Smooth muscle cell of the brain vasculature (primary cell): ENCODE measurements at places on chromosomes 11 and 22.

DNA sequence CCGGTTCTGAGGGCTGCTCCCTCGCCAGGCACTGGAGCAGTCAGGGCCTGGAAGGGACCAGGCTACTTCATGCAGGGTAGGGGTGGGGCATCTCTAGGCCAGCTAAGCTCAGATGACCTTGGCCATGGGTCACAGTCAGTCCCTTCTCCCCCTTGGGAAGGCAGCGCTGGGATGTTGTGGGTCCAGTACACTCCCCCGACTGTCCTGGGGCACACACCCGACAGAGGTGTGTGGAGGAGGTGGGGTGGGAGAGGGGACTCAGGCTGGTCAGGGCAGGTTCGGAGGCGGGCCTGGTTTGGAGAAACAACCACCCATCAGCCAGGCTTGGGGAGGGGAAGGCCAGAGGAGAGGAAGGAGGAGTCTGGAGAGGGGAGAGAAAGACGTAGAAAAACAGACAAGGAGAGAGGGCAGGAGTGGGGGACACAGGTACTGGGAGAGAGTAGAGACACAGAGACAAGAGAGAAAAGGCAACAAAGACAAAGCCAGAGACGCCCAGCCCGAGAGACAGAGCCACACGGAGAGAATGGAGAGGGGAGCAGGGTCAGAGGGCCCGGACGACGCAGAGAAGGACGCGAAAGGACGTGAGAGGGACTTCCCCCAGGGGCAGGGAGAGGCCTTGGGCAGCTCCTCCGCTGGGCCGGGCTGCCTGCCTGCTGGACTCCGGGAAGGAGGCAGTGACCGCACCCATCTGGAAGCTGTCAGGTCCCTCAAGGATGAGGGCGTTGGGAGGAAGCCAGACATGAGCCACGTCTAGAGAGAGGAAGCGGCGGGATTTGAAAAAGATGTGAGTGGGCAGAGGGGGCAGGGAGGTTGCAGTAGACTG is 30.6 kb upstream of the TSKU start:
- no peak for DNase-seq

- no peak for DNase-seq
Measured at GRCh38 chr11:133343951-133344350, 188.3 kb downstream of the OPCML start.

DNA sequence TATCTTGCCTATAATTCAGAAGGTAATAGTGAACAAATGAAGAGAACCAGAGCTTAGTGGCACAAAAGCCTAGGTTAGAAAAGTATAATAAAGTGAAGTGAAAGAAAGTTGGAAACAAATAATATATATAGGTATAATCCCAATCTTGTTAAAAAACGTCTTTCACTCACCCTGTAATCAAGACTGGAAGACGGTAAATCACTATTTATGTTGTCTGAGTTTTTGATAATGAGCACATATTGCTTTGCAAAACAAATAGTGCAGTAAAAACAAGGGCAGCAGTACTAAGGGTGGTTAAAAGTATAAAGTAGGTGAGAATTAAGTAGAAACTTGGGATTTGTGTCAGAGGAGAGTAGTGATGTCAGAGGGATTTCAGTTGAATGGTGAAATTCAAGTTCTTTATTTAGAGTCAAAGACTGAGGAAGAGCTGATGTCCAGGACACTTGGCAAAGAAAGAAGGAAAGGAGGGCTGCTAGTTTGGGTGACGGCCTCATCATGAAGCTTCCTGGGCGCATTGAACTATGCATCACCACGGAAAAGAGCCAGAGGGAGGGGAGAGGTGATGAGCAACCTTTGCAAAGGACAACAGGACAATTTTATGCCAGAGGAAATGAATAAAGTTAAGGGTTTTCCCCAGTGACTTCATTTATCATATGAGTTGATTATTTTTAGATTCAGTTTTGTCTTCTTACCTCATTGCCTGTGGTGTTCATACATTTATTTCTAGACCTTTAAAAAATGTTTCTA is 11.4 kb downstream of the NCAM1 start:
- no peak for DNase-seq

- no peak for DNase-seq
Measured at GRCh38 chr11:75174781-75175370, 24.0 kb downstream of the SLCO2B1 start.

DNA sequence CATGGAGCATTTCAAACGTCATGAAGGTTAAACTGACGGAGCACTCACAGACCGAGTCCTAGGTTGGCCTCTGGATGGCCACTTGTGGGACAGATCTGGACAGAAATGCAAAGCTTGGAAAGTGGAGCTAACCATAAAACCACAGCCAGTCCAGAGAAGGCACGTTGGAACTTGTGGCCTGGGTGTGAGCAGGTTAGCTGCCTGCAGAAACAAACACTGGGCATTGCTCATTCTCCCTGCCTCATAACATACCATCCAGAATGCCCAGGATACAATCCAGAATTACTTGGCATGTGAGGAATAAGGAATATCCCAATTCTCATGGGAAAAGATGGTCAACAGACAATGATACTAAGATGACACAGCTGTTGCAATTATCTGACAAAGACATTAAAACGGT is 1005.0 kb downstream of the TBC1D22A start:
- DNase-seq: no peak

DNA sequence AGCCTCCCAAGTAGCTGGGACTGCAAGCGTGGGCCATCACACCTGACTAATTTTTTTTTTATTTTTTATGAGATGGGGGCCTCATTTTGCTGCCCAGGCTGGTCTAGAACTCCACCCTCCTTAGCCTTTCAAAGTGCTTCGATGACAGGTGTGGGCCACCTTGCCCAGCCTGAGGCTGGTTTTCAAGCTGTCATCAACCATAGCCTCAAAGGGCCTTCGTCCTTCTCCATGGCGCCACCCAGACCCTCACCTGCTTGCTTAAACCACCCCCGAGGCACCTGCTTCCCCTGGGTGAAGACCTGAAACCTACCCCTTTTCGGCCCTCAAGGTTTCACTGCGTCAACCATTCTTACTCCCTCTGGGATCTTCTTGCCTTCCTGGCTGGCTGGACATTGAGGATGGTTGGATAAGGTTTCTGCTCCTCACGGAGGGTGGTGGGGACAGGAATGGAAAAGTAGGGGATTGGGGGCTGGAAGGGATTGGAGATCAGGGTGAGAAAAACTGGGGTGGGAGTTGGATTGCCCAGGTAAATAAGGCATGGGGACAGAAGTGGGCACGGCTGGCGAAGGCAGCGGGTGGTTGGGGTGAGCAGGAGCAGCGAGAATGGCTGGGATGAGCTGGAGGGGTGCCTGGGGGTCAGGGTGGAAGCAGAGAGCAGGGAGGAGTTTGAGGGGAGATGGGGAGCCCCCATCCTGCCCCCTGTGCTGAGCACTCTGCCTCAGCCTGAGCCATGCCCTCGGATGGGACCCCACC is 2.8 kb upstream of the ACR start:
- DNase-seq: no peak

GRCh38 chr11:125314276-125315078 is 149.9 kb downstream of the PKNOX2 start:
- DNase-seq: no peak

GRCh38 chr11:16211407-16211806 is 144.9 kb downstream of the SOX6 start:
- DNase-seq: no peak

DNA sequence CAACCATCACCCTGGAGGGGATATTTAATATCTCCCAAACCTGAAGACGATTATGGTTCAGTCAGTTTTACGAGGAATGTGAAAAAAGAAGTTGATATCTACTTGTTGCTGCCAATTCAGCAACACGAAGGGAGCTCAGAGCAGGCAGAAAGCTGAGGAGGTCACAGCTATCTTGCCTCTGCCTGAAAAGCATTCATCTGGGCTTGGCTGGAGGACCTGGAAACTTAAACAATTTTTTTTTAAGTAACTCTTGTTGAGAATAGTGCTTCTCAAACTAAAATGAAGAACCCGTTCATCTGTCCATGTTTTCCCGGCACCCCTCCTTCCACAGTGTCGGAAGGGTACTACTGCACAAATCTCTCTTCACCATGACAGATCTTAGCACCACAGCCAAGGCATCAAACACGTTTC is 98.9 kb downstream of the MICAL3 start:
- no peak for DNase-seq

GRCh38 chr11:7418061-7418460 is 67.2 kb upstream of the OLFML1 start:
- no peak for DNase-seq

DNA sequence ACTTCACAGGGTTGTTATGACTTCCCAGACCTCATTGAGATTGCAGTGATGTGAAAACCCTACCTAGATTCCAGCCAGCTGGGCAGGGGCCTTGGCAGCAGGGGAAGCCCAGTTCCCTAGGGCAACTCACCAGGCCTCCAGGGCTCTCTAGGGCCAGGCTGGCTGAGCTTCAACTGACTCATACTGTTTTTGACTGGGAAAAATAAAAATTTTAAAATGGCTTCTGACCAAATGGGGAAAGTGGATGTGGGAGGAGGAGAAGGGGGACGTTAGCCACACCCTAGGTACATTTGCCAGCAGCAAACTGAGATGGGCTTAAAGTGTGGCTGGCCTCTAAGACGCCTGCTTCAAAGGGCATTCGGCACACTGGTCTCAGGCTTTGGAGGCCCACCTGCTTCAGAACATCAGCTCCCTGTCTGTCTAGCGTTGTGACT is 39.0 kb downstream of the BMAL1 start:
- no peak for DNase-seq

DNA sequence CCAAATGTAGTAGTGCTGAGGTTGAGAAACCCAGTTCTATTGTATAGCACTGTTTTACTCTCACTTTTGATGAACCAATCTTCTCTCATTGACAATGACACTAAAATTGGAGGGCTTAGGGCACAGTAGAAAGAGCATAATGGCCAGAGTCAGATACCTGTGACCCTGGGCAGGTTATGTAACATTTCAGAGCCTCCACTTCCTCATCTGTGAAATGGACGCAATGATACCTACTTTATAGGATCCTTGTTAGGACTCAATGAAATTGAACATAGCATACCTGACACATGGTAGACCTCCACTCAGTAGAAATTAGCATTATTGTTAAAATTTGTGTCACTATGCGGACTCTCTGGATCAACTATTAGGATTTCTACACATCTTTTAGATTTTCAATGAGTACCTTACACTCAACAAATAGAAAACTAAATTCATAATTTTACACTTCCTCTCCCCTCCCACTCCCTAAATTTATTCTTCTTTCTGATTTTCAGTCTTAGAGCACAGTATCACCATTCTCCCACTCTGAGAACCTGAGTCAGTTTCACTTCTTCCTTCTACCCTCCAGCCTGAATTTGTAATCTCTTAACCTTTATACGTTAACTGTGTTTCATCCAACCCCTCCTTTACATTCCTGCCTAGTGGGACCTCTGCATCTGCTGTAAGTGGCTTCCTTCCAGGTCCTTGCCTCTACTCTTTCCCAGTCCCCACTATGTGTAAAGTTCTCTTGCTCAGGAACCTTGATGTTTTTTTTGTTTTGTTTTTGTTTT is 78.3 kb downstream of the MICAL2 start:
- no peak for DNase-seq

- DNase-seq: no peak
Measured at GRCh38 chr11:61482513-61482912, 26.0 kb upstream of the LRRC10B start.

- DNase-seq: peak; percentile 87
Measured at GRCh38 chr11:2825889-2826678, 59.5 kb downstream of the CDKN1C start.

DNA sequence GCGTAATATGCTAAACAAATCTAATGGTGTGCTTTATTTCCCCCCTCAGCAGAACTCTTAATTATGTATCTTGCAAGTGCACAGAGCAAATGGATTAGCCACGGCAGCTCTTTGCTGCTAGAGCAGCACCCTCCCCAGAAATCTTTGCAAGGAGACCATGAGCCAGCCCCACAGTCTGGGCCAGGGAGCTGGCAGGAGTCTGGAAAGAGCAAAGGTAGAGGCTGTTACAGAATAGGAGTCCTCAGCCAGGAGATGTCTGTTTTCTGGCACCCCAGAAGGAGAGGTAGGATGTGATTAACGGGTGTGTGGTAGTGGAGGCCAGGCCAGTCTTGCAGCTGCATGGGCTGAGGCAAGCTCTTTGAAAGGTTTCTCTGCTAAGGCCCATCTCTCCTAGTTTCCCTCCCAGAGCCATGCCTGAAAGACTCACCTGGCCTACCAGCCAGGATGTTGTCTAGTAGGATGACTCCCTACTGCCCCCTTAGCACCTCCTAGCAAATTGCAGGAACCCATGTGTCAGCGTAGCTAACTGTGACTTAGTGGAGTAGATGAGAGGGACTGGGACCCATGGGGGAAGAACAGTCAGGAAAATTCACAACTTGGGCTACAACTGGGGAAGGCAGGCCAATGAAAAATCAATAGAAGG is 557.2 kb downstream of the BUD13 start:
- DNase-seq: no peak

DNA sequence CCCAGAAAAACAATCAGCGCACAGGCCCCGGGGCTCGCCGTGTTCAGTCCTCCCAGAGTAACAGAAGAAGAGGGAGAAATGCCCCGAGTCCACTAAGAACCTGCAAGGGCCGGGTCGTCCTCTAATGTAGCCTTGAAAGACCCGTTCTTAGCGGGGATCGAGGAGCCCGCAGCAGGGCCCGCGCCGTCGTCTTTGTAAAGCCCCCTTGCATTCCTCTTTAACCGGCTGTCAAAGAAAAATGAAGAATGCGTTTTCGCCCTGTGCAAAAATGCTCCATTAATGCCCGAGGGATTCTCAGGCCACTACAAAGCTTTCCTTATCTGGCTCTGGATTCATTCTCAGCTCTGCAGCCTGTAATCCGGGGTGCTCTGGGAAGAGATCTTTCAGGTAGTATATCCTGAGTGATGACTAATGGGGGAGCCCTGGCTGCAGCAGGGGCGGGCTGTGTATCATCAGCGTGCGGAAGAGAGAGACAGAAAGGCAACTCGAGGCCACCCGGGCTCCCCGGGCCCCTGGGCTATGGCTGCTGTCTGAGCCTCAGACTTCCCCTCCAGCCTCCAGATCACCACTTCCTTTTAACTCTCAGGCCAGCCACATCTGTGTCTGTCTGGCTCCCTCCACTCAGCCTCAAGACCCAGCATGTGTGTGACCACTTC is 78.2 kb downstream of the FBLN1 start:
- no peak for DNase-seq

- DNase-seq: no peak
Measured at GRCh38 chr11:64084146-64084950, 48.6 kb downstream of the FLRT1 start.

DNA sequence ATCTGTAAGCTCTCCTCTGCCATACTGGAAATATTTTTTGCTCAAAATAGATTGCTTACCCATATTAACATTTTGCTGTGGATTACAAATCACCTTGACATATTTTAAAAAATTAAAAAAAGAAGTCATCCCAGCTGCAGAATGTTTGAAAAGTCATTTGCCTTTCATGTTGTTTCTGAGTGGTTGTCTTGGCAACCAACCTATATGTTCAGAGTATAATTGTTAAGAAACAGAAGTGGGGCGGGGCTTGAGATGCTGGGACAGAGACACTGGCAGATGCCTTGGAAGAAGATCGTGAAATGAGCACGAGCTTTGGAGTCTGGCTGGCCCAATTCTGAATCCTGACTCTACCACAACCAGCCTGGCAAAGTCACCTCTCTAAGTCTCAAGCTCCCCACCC is 348.2 kb downstream of the LARGE1 start:
- DNase-seq: no peak

DNA sequence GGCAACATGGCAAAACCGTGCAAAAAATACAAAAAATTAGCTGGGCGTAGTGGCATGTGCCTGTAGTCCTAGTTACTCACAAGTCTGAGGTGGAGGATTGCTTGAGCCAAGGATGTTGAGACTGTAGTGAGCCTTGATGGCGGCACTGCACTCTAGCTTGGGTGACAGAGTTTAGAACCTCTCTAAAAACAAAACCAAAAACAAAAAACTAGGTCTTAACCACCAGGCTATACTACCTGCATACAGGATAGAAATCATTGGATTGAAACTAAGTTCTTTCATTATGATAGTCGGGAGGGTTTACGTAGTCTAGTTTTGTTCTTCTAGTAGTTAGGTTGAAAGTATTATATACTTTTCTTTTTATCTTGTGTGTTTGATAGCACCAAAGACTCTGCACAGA is 5.8 kb downstream of the RNF214 start:
- DNase-seq: no peak
